ENCODE measurements at places on chromosomes 12 and 14. TPM values are rescaled to one million over a fixed set of nuclear protein-coding genes. Genes with fewer than 3 reads are reported as not detected.

GRCh38 chr12:95077341-95077740 is 3.9 kb upstream of the NR2C1 start:
- no peak for DNase-seq

CLEC2B gene
- 74.6 TPM for total RNA-seq

TAS2R9 gene
- total RNA-seq, result not detected

DNA sequence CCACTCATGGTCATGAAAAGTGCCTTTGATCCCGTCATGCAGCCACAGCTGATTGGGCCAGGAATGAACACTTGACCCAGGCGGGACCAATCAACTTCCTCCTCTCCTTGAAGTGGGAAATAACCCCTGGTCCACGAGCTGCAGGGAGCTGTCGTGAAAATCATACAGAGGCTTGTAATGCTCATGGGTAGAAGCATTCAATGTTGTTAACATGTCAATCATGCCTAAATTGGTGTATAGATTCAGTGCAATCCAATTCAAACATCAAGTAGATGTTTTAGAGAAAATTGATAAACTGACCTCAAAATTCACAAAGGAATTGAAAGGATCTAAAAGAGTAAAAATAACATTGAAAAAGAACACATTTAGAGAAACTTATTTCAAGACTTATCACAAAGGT is 1019.0 kb upstream of the TMEM132C start:
- DNase-seq, result no peak

GRCh38 chr12:740921-741320 is 11.5 kb upstream of the WNK1 start:
- DNase-seq, result no peak

OR4E2 gene
- not detected for total RNA-seq

DNA sequence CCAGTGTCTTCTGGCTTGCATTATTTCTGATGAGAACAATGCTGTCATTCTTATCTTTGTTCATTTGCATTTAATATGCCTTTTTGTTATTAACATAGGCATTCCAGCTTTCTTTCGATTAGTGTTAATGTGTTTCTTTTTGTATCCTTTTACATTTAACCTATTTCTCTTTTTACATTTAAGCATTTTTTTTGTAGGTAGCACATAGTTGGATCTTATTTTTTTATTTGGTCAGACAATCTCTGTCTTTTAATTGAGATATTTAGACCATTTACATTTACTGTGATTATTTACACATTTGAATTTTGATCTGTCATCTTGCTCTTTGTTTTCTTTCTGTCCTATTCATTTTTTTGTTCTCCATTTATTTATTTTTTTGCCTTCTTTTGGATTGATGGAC is 14.5 kb upstream of the KIF26A start:
- DNase-seq, result no peak

DNA sequence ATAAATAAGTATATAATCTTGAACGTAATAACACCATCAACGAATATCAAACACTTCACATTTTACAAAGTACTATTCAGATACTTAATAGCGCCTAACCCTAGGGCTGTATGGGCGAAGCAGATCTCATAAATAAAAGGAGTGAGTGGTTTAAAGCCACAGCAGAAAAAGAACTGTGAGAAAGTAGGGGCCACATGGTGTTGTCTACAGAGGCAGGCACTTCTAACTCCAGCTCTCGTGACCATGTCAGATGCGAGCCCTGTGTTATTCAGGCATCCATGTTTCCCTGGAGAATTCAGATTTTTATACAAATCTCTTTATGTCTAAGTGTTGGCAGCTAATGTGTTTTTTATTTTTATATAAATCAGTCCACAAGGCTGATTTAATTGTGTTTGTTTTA is 212.2 kb downstream of the FBXL14 start:
- DNase-seq, result no peak

DNA sequence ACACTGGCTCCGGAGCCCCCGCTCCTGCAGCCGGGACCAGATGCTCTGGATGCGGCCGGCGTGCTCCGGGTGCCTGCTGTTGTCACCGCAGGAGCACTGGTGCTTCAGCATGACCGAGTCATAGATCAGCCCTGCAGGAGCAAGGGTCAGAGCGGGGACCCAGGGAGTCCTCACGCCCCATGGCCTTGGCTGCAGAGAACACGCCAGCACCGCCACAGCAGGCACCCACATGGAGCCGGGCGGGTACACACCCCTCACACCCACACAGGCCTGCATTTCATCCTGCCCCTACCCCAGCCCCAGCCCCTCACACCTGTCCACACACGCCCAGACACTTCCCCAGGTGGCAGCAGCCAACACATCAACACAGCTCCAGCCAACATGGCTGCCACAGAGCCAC is 18.8 kb downstream of the SLC48A1 start:
- no peak for DNase-seq

SEL1L gene
- total RNA-seq, result 65.7 TPM

GRCh38 chr12:50992819-50993218 is 33.4 kb downstream of the SLC11A2 start:
- no peak for DNase-seq

RNASE7 gene
- total RNA-seq, result not detected

- DNase-seq, result no peak
These were observed 51.0 kb upstream of the SRSF5 start for GRCh38 chr14:69715725-69716477.

GRCh38 chr14:64117671-64118402 is 176.3 kb downstream of the ESR2 start:
- no peak for DNase-seq

GRCh38 chr14:90732139-90732538 is 84.1 kb downstream of the TTC7B start:
- no peak for DNase-seq

- no peak for DNase-seq
These were observed 12.5 kb upstream of the RCOR1 start for GRCh38 chr14:102579696-102580549.

RPL10L gene
- not detected for total RNA-seq

DNA sequence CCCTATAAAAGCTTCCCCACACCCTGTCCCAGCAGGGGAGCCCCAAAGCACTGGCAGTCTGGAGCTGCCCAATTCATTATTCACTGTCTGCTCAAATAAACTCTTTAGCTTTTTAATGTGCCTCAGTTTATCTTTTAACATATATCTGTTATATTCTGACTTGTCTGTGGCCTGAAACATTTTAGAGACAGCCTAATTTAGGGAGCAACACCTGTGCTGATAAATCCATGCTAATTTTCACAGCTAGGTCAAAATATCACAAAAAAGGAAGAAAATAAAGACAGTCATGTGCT is 32.9 kb downstream of the TMTC1 start:
- DNase-seq, result no peak

GPR84 gene
- 0.36 TPM for total RNA-seq

GRCh38 chr14:55914771-55915170 is 203.4 kb upstream of the PELI2 start:
- no peak for DNase-seq

DNA sequence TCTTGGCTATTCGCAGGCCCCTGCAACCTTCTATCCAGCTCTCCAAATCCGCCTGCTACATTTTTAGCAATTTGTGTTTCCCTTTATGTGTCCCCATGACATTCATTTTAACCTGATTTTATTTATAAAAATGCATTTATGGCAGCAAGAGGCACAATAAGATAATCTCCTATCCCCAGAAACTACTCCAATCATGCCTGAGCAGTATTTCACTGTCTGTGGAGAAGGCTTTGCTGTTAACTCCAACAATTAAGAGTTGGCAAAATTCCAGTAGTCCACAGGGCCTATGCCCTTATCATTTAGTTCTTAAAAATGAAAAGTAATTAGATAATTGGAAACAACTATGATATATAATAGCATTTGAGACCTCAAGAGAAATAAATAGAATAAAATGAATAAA is 462.4 kb downstream of the TRHDE start:
- DNase-seq, result no peak

DNA sequence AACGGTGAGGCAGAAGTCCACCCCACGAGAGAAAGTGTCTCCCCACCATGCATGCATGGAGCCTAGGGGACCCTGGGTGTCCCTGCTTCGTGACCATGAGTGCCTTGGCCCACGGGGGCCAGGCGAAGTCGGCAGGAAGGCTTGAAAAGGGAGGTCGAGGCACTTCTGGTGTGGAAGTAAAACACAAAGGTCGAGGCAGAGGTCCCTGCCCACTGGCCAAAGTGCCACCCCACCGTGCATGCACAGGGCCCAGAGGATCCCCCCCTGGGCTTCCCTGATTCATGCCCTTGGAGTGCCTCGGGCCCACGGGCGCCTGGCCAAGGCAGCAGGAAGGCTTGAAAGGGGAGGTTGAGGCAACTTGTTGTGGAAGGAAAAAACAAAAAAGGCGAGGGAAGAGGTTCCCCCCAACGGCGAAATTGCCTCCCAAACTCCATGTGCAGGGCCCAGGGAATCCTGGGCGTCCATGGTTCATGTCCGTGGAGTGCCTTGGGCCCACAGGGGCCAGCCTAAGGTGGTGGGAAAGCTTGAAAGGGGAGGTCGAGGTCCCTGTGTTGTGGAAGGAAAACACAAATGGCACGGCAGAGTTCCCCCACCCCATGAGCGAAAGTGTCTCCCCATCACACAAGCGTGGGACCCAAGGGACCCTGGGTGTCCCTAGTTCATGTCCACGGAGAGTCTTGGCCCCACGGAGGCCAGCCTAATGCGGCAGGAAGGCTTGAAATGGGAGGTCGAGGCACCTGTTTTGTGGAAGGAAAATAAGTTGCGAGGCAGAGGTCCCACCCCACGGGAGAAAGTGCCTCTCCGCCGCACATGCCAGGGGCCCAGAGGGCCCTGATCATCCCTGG is 372.1 kb downstream of the ALG10 start:
- no peak for DNase-seq

CIT gene
- total RNA-seq, result 3.5 TPM

DNA sequence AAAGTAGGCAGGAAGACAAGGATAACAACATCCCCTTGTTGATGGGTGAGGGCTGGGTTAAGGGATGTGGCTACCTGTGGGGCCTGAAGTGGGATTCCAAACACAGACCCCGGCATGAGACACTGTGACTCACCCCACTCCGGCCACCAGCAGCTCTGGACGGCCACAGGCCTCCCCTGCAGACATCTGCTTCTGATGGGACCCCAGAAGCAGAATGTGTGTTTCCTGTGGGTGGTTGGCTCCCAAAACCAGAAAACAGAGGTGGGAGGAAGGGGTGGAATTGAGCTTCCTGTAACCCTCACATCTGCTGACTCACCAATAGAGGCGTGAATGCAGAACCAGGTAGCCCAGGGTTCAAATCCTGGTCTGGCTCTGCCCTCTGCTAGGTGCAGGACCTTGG is 216.6 kb upstream of the PWP1 start:
- DNase-seq, result no peak

GRCh38 chr12:109496306-109496705 is 18.9 kb downstream of the UBE3B start:
- no peak for DNase-seq

DNA sequence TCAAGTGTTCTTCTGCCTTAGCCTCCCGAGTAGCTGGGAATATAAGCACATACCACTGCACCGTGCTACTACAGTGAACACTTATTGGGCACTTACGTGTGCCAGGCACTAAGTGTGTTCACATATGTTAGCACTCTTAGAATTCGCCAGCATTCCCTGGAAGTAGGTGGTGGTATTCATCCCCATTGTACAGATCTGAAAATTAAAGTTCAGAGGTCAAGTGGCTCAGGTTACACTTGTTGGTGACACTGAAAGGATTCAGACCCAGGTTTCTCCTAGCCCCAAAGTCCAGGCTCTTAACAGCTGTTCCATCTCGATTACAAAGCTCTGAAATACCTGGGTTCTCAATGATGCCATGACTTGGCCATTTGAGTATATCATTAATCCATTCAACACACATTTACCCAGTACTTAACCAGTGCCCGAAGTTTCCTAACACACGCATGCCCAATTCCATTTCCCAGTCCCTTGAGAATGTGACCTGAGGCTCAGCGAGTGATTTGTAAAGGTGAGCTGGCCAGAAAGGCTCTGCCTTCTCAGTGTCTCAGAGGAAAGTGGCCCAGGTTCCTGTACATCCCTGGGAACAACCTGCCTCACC is 4.8 kb downstream of the MVK start:
- DNase-seq, result no peak

DNA sequence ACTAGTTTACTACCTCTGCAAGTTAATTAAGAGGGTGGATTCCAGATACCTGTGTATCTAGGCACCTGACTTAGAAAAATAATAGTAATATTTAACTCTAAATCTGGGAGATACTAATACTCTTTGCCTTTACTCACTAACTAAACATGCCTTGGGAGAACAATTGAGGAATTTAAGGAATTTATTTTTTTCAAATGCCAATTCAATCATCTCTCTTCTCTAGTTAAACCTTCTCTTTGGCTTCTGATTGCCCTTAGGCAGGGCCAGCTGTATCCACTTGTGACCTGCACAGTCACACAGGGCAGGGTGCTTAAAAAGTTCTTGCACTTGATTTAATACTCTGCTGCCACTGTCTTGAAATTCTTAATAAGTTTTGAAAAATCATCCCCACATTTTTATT is 142.4 kb downstream of the PLCZ1 start:
- DNase-seq, result no peak

CFAP54 gene
- total RNA-seq, result 1.1 TPM

GRCh38 chr14:31949709-31950108 is 127.4 kb upstream of the ARHGAP5 start:
- no peak for DNase-seq

- no peak for DNase-seq
These were observed 13.9 kb upstream of the RPH3A start for GRCh38 chr12:112777387-112778310.

ACVR1B gene
- 12.6 TPM for total RNA-seq

DNA sequence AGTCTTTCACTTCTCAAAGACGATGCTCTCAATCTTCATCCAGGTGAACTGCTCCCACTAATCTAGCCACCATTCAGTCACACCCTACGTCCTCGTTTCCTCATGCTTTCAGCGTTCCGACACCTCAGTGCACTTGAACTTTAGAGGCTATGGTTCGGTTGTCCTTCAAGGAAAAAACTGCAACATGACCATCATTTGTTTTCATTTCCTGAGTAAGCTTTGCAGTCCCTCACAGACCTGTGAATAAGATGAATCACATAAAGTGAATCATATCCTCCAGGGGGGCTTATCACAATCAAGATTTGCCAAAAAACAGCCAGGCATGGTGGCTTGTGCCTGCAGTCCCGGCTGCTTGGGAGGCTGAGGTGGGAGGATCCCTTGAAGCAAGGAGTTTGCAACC is 80.2 kb downstream of the TMCC3 start:
- no peak for DNase-seq

PRPH gene
- total RNA-seq, result not detected

HOXC12 gene
- total RNA-seq, result not detected

DNA sequence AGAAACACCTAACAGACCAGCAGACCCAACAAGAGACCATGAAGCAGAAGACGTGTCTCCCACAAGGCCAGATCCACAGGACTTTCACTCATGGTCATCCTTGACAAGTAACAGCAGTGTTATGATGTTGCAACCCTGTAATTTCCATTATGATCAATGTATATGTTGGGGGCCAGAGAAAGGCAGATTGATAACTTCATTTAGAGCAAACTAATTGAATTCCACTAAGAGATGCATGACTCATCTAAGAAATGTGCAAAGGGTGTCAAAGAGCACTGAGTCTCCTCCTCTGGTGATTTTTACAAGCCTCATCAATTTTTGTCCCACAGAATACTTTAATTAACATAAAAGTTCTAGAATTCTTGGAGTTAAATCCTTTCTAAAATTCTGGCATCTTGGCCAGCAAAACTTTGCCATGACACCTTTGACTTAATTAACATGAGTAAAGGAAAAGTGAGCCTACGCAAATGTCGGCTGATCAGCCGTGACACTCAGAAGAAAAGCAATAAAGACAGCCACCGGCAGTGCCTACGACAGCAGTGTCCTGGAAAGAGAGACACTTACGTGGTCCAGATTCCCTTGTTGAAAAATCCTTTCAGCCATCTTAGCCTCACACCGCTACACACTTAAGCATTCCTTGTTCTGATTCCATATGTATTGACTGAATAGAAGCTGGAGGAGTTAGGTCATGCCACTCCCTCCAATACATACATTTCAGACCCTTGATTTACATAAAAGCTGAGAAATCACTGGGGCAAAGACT is 370.2 kb upstream of the CCDC196 start:
- no peak for DNase-seq

PKP2 gene
- total RNA-seq, result 0.76 TPM

Measured in CD4-positive, alpha-beta memory T cell (primary cell).